Neural cell (in vitro differentiated cells): ENCODE measurements at places on chromosomes 3 and 15. TPM values are rescaled to one million over a fixed set of nuclear protein-coding genes. Genes with fewer than 3 reads are reported as not detected.

CD86 gene
- 0.40 TPM in 1 of 2 replicates, not detected in the other for polyA plus RNA-seq

CHDH gene
- 0.06 and 0.17 TPM in 2 replicates for polyA plus RNA-seq

GALNT15 gene
- polyA plus RNA-seq: 1.5 TPM in 2 replicates

NPAP1 gene
- polyA plus RNA-seq: 0.10 and 0.40 TPM in 2 replicates
